Purkinje cell (primary cell): ENCODE measurements at places on chromosomes 2 and 18. TPM values are rescaled to one million over a fixed set of nuclear protein-coding genes. Genes with fewer than 3 reads are reported as not detected.

SERPINB13 gene
- not detected in 2 replicates for polyA plus RNA-seq

SRD5A2 gene
- polyA plus RNA-seq, result not detected in 2 replicates

BBS5 gene
- polyA plus RNA-seq, result 14.8 and 23.0 TPM in 2 replicates

LOXL3 gene
- polyA plus RNA-seq, result 1.7 TPM in 1 of 2 replicates, not detected in the other

AGFG1 gene
- polyA plus RNA-seq, result 106 and 113 TPM in 2 replicates

CYP26B1 gene
- polyA plus RNA-seq, result 1.1 and 2.8 TPM in 2 replicates
